ENCODE measurements at places on chromosomes 12 and 14.

- no peak for DNase-seq
Observed at GRCh38 chr12:96208801-96209549, 14.8 kb downstream of the ELK3 start.

GRCh38 chr14:91372671-91373495 is 44.7 kb downstream of the CCDC88C start:
- no peak for DNase-seq

DNA sequence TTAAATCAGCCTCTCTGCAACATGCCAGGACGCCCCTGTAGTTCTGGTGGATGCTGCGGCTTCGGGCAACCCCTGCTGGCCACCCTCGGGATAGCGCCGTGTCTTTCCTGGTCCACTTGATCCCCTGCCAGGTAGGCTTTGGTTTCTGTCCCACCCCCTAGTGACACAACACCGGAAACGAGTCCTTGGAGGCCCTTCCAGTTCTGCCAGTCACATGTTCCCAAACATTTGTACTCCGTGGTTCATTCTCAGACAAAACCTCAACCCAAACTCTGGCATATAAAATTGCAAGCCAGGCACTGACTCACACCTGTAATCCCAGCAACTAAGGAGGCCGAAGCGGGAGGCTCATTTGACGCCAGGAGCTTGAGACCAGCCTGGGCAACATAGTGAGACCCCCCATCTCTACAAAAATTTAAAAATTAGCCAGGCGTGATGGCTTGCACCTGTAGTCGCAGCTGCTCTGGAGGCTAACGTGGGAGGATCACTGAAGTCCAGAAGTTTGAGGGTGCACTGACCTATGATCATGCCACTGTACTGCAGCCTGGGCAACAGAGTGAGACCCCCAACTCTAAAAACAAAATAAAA is 37.0 kb downstream of the RASAL1 start:
- DNase-seq, result peak; percentile 83

DNA sequence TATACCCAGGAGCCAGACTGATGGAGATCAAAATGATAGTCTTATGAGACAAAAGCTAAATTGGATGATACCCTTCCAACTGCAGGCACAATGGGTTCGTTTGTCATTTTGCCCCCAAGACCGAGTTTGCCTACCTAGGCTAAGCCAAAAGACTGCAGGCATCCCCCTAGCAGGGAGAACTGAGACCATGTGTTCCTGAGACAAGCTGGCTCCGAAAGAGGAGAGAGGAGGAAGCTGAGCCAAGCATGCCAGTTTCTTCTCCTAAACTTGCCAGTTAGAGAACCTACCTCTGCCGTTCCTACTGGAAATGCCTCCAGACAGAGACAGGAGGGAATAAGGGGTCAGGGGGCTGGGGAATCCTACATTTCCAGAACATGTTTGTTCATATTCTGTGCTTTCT is 8.3 kb upstream of the ELK3 start:
- no peak for DNase-seq

DNA sequence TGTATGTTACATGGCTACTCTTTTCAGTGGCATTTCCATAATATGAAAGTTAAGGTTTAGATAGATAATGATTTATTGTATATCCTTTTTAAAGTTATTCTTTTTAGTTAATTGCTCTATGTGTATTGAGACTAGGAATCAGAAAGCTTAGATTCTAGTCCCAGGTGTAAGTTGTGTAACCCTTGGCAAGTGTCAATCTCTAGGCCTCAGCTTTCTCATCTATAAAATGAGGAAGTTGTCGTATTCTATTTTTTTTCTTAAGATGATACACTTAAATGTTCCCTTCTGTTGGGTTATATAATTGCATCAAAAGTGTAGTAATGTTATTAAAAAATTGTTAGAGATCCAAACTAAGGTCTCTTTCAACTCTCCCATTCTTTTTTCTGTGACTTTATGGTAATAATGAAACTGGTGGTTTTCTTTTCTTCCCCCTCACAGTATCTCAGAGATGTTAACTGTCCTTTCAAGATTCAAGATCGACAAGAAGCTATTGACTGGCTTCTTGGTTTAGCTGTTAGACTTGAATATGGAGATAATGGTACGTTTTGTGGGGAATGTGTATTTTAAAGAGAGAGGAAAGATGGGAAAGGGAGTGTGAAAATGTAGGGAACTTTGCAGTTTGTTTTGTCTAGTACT is 4.1 kb downstream of the RTRAF start:
- DNase-seq, result no peak

GRCh38 chr14:102528431-102529170 is 19.0 kb upstream of the ANKRD9 start:
- no peak for DNase-seq

DNA sequence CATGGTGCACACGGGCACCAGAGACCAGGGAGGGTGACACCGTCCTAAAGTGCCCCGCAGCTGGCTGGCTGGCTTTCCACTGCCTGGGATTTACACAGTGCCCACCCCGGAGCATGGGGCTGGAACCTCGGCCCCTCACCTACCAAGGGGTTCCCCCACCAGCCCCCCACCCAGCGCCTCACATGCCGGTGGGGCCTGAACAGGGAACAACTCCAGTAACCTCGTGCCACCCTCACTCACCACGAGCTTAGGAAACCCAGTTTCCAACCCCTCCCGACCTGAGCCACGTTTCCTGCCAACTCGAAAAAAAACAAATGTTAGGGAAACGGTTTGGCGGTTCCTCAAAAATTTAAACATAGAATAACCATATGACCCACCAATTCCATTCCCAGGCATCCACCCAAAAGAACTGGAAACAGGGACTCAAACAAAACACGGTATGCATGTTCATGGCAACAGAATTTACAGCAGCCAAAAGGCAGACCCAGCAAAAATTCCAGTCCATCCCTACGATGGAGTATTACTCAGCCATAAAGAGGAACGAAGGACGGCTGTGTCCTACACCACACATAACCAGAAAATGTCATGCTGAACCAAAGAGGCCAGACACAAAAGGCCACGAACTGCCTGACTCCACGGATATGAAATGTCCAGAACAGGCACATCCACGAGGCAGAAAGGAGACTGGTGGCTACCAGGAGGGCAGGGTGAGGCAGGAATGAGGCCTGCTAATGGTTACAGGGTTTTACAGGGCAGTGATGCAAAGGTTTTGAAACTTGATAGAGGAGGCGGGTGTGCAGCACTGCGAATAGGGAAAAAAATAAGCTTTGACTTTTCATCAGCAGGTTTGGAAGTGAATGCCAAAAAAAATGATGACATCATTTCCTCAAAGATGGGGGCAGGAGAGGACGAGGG is 68.9 kb downstream of the NCOR2 start:
- DNase-seq, result peak; percentile 38

- no peak for DNase-seq
Observed at GRCh38 chr12:119169150-119169549, 9.6 kb upstream of the HSPB8 start.

DNA sequence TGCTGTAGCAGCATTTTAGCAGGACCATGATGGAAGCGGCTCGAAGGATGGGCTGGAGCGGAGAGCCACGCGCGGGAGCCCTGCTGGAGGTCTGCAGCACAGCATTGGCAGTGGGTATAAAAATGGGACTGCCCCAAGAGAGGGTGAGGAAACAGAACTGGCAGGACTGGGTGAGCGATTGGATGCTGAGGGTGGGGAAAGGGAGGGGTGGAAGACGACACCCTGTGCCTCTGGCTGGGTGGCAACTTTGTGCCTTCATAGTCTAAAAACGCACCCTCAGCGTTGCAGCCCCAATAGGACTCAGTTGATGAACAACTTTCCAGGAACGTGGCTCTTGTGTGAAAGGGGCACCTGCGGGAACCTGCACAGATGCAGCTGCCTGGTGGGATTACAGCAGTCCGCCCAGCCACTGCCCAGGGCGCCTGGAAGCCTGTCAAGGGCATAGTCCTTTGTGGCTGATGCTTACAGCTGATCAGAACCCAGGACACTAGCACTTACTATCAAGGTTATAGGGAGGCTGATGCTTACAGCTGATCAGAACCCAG is 73.0 kb downstream of the NINJ2 start:
- DNase-seq, result no peak
